ENCODE measurements at places on chromosomes 5 and 9.

DNA sequence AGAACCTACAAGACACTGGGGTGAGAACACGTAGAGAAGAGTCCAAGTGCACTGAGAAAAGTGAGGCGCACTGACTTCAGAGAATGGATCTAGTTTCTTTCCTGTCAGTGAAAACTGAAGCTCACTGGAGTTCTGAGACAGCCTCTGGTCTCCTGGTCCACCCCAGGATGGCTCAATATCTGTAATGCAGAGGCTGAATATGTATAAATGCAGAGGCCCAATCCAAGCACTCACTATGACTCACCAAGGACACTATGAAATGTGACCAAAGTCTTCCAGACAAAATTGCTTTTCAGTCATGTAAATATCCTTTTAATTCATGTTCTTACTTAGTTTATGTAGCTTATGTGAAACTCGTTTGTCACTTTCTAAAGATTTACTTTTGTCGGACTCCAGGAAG, 53.8 kb downstream of the NFIB start:
- DNase-seq: no peak

GRCh38 chr9:90966031-90966290, 164.3 kb downstream of the SYK start:
- DNase-seq: no peak

DNA sequence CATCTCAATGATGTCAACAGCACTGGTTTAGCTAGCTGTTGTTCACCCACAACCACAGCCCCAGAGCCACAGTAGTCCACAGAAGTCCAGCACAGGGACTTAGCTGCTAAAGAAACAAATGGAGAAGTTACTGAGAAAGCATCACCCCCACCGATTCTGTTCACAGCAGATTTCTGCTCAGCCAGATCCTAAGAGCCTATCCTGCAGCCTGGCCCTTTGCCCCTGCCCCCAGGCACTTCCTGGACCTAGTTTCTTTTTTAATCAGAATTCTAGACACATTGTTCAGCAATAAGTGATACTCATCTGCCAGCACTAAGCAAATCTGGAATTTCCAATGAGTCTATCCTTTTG, 7.4 kb downstream of the B4GALT1 start:
- DNase-seq: no peak

GRCh38 chr5:154301726-154302125, 111.2 kb downstream of the GALNT10 start:
- DNase-seq: no peak

All from AG08396 (cell line).